Cardiac ventricle fibroblast (primary cell): ENCODE measurements at places on chromosomes 2 and 18. TPM values are rescaled to one million over a fixed set of nuclear protein-coding genes. Genes with fewer than 3 reads are reported as not detected.

The DTNA gene
- 10.0 and 10.8 TPM in 2 replicates for total RNA-seq

The G6PC2 gene
- not detected in 2 replicates for total RNA-seq

The LMAN2L gene
- 8.3 and 11.7 TPM in 2 replicates for total RNA-seq

The CSRNP3 gene
- 0.81 and 2.7 TPM in 2 replicates for total RNA-seq

The RBKS gene
- total RNA-seq, result 0.75 and 1.3 TPM in 2 replicates

The GALNT5 gene
- total RNA-seq, result 10.0 and 11.3 TPM in 2 replicates

The CIB4 gene
- total RNA-seq, result not detected in 2 replicates

The OSR1 gene
- 70.5 and 75.7 TPM in 2 replicates for total RNA-seq
